ENCODE measurements at places on chromosomes 3 and 15.

GRCh38 chr15:89857673-89858072 is 36.1 kb downstream of the AP3S2 start:
- no peak for DNase-seq

- DNase-seq = no peak
These were observed 203.3 kb upstream of the LRRFIP2 start for GRCh38 chr3:37377670-37378069.

- DNase-seq = no peak
These were observed 28.8 kb downstream of the DGKG start for GRCh38 chr3:186333256-186333655.

DNA sequence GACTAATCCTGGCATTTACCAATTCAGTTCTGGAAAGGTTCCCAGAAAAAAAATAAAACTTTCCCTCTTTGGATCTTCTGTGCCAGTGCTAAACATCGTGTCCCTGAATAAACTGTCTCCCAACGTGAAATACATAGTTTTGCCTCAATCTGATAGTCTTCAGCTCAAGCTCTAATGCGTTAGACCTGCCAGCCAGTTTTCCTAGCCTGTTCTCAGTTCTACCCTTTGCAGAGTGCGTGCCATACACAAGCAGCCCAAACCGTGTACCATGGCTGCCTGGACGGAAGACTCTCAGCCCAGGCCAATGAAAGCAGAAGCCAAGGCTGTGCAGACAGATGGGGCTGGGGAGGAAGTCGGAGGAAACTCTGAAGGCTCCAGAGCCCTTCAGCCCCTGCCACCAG is 11.4 kb upstream of the OCA2 start:
- DNase-seq = no peak
